ENCODE measurements at places on chromosomes 16 and 17.

GRCh38 chr17:6084311-6085161, 14.4 kb downstream of the WSCD1 start:
- DNase-seq = no peak

DNA sequence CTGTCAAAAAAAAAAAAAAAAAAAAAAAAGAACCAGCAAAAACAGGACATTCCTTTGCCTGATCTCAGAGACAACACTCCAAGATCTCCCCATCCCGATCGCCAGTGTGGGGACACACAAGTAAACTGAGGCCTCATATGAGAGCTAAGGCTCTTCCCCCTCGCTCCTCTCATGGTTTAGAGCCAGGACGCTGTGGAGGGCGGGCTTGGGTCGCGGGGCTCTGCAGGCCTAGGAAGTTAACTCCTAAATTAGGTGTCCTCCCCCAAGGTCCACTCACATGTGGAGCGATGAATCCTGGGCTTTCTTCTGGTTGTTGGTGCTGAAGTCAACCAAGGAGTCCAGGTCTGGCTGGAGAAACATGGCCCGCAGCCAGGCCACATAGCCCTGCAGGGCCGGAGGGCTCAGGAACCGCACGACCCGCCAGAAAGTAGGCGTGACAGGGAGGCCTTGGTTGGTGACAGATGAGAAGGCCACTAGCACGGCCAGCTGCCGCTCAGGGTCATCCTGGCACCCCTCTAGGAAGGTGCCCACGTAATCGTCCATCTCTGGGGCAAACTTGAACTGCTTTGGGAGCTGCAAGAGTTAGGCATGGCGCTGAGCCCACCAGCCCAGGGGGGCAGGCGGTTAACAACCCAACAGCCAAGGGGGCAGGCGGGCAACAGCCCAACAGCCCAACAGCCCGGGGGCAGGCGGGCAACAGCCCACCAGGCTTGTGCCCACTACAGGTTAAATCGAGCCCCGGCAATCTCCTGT, 5.2 kb downstream of the MYBBP1A start:
- DNase-seq = no peak

- peak; percentile 67 for DNase-seq
Observed at GRCh38 chr17:74738051-74738996, 1.3 kb downstream of the RAB37 start.

DNA sequence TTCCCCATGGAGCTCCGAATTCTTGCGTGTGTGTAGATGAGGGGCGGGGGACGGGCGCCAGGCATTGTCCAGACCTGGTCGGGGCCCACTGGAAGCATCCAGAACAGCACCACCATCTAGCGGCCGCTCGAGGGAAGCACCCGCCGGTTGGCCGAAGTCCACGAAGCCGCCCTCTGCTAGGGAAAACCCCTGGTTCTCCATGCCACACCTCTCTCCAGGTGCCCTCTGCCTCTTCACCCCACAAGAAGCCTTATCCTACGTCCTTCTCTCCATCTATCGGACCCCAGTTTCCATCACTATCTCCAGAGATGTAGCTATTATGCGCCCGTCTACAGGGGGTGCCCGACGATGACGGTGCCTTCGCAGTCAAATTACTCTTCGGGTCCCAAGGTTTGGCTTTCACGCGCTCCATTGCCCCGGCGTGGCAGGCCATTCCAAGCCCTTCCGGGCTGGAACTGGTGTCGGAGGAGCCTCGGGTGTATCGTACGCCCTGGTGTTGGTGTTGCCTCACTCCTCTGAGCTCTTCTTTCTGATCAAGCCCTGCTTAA, 617 bp upstream of the SENP3 start:
- peak; percentile 79 for DNase-seq

- peak; percentile 64 for DNase-seq
Observed at GRCh38 chr17:39653662-39654331, 11.4 kb upstream of the TCAP start.

- DNase-seq = no peak
Observed at GRCh38 chr17:34163646-34164045, 91.4 kb upstream of the CCL2 start.

GRCh38 chr17:66191593-66192377, at the start of gene CEP112:
TSS of gene CEP112 (minus strand) at chr17:66192133.
- DNase-seq = peak; percentile 85

DNA sequence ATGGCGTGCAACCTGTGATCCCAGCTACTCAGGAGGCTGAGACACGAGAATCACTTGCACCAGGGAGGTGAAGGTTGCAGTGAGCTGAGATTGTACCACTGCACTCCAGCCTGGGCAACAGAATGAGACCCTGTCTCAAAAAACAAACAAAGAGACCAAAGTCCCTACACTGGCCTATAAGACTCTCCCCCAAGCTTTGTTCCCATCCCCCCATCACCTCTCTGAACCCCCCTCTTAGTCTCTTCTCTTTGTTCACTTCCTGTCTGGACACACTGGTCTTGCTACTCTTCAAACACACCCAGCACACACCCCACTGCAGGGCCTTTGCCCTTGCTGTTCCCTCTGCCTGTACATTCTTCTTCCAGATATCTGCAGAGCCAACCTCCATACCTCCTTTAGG, 7.8 kb upstream of the SCNN1B start:
- no peak for DNase-seq

DNA sequence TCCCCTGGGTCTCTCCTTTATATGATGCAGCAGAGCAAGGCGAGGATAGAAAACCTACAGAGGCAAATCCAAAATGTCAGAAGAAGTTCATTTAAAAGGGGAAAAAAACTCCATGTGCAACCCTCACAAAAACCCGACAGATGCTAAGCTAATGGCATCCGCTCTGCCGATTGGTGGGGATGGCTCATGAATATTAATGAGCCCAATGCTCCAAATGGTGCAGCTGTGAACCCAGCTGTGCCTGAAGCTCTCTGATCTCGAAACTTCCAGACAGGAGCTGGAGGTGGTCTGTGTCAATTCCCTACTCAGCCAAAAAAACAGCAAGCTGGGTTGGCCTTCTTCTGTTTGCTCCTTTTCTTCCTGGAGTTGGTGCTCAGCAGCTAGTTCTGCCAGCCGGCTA, 15.5 kb downstream of the SNX11 start:
- DNase-seq = no peak

GRCh38 chr16:72132726-72133125, 39.1 kb downstream of the DHX38 start:
- DNase-seq = no peak

DNA sequence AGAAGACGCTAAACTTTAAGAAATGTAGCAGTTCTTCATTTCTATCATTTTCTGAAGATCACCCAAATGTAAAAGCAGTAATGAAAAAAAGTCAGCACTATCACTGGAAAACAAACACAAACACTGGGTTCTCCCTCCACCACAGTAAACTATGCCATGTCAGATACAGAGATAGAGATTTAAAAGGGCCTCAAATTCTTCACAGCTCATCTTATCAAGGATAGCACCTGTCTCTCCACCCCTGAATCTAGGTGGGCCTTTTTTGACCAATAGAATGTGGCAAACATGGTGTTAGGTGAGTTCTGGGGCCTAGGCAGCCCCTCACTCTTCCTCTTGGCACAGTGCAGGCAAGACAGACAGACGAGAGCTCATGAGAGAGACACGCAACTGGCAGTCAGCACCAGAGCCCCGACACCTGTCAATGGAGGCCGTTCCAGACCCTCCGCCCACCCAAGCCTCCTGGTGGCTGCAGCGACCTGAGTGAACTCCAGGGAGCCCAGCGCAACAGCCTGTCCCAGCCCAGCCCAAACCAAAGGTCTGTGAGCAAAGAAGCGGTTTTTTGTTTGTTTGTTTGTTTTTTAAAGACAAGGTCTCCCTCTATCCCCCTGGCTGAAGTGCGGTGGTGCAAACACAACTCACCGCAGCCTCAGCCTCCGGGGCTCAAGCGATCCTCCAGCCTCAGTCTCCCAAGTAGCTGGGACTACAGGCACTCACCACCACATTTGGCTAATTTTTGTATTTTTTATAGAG, 79.8 kb downstream of the TBC1D16 start:
- no peak for DNase-seq

- no peak for DNase-seq
Observed at GRCh38 chr16:85935391-85935973, 36.5 kb downstream of the IRF8 start.

- no peak for DNase-seq
Observed at GRCh38 chr16:22424161-22424937, 49.9 kb upstream of the CDR2 start.

DNA sequence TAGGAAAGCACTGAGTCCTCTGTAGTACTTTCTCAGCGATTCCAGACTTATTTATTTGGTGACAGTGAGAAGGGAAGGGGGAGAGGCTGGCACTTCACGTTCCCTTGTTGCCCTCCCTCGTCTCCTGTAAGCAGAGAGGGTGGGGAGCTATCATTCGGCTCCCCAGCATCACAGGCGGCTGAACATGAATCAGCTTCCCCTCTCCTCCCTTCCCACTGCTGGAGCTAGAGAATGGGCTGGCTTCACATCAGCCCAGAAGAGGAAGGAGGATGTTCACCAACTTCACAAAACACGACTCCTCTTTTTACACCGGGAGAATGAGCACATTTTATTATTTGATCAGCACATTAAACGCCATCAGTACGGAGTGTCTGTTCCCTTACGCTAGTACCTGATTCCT, 6.7 kb upstream of the CMIP start:
- no peak for DNase-seq

- peak; percentile 25 for DNase-seq
Observed at GRCh38 chr17:7173687-7174602, 5.2 kb downstream of the ASGR1 start.

DNA sequence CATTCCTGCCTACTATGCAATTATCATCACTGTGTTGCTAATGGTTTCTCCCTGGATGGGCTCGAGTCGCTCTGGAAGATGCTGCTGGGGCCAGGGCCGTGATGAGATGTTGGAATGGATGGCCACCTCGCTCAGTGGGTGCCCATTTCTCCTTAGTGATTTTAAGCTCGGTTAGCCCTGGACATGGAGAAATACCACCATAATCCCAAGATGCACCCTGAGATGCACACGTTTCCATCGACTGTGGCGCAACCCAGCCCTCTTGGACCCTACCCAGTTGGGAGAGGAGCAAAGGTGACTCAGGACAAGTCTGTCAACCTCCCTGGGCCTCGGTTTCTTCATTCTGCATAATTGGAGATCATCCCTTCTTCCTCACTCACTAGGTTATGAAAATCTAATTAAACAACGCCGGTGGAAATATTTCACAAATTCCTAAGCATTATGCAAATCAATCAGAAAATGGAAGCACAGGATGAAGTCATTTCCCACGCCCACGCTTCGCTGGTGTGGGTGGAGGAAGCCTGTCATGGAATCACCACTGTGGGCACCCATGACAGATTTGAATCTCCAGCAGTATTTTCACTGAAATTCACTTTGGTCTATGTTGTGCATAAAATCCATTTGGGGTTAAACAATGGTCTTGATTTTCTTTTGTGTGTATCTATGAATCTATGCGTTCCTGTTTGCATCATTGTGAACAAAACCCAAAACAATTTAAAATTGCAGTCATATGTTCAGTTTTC, 195.2 kb downstream of the AXIN2 start:
- no peak for DNase-seq

DNA sequence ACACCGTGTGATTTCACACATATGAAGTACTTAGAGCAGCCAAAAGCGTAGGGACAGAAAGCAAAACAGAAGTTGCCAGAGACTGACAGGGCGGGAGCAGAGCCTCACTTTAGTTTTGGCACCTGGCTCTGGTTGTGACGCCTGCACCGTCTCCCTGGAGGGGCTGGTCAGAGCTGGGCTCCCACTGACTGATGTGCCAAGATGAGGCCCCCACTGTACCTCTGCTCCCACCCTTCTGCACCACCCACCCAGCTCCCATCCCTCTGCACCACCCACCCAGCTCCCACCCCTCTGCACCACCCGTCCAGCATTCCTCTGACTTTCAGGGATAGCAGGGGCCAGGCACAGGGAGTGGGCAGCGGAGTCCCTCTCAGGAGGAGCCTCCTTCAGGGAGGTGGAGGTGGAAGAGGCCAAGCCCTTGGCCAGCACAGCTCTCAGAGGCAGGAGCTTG, 3.2 kb upstream of the PRSS21 start:
- DNase-seq = no peak

DNA sequence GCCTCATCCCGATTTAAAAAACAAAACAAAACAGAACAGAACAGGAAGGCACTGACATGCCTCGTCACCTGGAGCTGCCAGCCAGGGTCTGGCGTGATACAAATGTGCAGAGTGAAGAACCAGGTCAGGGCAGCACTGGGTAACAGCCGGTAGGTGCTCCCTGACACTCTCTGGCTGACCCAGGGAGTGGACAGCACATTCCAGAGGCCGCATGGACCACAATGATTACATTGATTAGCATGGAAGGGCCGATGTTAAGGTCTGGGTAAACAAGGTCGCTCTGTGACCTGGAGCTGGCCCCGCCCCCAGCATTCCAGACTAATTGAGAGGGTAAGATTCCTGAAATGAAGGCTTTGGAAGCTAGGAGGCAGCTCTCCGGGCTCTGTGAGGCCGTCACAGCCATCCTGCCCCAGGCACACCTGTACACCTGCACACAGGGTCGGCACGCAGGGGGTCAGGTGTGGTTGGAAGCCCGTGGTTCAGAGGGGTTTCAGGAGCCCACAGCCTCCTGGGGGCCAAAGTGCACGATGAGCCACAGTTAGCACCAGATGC, 21.4 kb downstream of the PIEZO1 start:
- DNase-seq = no peak

- DNase-seq = no peak
Observed at GRCh38 chr16:83792391-83792790, 15.4 kb upstream of the HSBP1 start.

DNA sequence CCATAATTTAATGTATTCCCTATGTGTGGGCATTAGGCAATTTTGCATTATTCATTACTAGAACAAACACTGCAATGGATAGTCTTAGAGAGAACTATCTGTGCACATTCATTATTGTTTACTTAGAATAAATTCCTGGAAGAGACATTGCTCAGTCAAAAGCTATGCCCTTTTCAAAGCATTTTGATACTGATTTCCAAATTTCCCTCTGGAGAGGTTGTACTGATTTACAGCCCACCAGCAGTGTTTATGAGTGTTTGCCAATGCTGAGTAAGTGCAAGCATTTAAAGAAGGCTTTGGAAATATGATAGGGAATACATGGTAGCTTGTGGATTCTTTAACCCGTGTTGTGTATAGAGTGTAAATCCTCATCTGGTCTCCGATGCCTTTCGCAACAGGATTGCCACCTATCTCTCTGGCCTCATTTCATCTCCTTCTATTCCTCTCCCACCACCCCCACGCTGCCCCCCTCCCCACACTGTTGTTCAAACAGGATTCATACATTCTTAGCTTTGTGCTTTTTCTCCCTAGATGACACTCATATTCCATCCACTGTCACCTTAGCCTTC, 33.4 kb upstream of the MMD start:
- no peak for DNase-seq

DNA sequence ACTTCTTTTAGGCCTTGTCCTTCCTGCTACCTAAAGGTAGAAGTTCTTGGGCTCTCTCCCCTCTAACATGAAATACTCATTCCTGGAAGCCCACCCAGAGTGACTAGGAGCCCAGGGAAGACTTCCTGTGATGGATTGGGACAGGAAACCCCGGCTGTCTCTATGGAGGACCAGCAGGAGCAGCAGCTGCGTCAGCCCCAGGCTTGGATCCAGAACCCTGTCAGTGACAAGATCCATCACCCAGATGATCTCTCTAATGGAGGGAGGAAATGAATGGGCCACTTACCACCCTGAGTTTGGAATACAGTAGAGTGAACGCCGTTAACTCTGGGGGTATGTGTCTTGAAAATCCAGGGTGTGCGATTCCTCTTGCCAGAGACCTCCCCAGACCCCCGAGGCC, 195.7 kb upstream of the WSCD1 start:
- DNase-seq = no peak

All from effector memory CD4-positive, alpha-beta T cell (primary cell).